ENCODE measurements at places on chromosomes 11 and 22. TPM values are rescaled to one million over a fixed set of nuclear protein-coding genes. Genes with fewer than 3 reads are reported as not detected.

Gene OR51B6
- not detected for total RNA-seq

- H3K27ac ChIP-seq: peak overlapping the region; percentile 74
- peak; percentile 33 for DNase-seq
- H3K4me3 ChIP-seq: peak overlapping the region; percentile 95
- no peaks in the 10 kb centered on the region for H3K27me3 ChIP-seq
Measured at GRCh38 chr11:118438314-118438931, 2.1 kb downstream of the KMT2A start.

GRCh38 chr11:112942966-112943643 is 18.1 kb upstream of the NCAM1 start:
- no peaks in the 10 kb centered on the region for H3K27me3 ChIP-seq
- no peak overlapping the region for H3K4me3 ChIP-seq
- DNase-seq: no peak
- no peaks in the 10 kb centered on the region for H3K4me1 ChIP-seq

Gene CDHR5
- total RNA-seq: not detected

DNA sequence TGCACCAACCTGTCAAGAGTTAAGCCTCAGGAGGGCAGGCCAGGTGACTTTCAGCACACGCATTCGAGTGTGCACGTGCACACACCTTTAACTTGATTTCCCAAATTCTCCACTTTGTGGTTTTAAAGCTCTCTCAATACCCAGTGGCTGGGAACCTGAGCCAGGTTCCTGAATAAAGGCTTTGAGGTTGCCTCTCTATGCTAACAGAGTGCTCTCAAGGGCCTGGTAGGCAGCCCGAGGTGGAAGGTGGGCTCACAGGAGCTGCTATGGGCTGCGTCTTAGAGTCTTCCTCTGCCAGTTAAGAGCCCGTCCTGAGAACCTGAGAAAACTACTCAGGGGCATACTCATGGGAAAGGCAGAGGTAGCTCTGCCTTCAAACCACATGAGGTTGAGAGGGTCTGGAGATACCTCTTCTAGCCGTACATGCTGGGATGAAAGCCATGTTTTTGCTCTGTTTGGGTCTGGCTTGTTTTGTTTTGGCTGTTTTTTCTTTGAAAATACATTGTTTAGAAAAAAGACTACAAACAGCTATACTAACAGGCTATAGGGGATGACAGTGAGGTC is 11.6 kb upstream of the SERPIND1 start:
- H3K4me1 ChIP-seq: no peaks in the 10 kb centered on the region
- DNase-seq: no peak
- H3K36me3 ChIP-seq: peaks cover 12% of the 10 kb centered on the region
- H3K4me3 ChIP-seq: no peak overlapping the region

DNA sequence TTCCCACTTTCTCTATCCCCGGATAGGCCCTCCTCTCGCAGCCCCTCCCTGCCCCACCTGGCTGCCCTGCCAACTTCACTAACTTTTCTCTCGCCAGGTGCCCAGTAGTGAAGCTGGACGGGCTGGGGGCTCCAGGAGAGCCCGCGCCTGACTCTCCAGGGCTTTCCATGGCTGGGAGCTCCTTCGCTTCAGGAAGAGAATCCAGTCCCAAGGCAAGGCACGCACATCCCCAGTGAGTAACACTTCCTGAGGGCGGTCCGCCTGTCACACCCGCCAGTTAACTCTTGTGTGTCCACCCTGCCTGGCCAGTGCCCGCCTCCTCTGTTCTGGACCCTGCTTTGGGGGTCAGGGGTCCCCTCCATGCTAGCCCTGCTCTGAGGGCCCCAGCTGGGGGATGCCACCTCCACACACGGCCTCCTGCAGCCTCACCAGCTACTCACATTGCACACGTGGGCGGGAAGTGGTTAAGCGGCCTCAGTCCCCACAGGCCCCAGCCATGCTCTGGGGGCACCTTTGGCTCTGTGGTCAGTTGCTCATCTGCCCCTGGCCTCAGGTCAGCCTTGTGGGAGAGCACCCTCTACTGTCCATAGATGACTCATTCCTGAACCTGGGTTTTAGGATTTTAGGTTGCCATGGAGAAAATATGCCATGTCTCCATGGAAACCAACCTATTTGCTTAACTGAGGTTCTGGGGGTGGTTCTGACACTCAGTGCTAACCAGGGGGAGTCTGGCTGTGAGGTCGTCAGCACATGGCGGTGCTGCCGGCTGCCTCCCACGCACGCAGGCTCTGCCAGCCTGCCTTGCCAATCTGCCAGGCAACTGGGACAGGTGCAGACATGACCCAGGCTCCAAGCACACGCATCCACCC is at the start of gene RIN1:
RIN1 (minus strand) TSS at position 201 of the 869 bp plus-strand sequence; CDS start at position 169, 32 bp downstream.
- H3K27ac ChIP-seq: peak within 1 kb of the TSS; percentile 62
- no peak for DNase-seq
- peaks cover 20% of the 10 kb centered on the region for H3K4me1 ChIP-seq
- H3K4me3 ChIP-seq: peak within 1 kb of the TSS; percentile 93
- H3K36me3 ChIP-seq: peaks cover under 1% of the 10 kb centered on the region

DNA sequence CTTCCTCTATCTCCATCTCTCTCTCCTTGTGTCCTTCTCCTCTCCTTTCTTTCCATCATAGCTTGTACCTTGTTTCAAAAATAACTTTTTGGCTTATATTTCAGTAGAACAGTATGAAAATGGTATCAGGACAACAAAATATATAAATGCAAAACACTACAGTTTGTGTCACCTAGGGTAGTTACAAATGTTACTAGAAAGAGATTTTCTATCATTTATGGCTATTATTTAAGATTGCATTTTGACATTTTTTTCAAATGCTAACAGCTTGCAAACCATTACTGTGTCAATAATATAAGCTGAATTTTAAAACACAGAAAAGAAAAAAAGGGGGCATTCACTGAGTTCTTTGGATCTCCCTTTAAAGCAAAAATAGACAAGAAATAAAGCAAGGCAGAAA is 392.3 kb upstream of the LRRC4C start:
- no peak overlapping the region for H3K4me3 ChIP-seq
- H3K27me3 ChIP-seq: peaks cover 8% of the 10 kb centered on the region
- H3K36me3 ChIP-seq: no peaks in the 10 kb centered on the region
- H3K27ac ChIP-seq: no peak overlapping the region
- H3K4me1 ChIP-seq: no peaks in the 10 kb centered on the region
- no peak for DNase-seq

DNA sequence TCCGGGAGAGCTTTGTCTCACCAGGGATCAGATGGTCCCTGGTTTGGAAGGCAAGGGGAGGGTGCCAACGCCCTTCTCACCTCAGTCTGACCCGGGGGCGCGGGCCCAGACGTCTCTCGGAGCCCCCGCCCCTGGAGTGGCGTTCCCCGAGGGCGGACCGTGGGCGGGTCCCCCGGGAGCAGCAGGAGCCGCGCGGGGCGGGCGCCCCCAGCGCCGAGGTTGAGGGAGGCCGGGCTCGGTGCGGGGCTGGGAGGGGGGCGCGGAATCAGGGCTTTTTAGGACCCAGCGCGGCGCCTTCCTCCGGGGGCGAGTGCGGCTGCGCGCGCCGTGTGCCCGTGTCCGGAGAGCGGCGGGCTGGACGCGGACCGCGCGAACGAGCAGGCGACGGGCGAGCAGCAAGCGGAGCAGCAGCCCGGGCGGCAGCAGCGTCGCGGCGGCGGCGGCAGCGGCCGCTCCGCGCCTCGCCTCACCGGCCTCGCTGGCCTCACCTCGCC is at the start of gene KCNC1:
KCNC1 (plus strand) TSS at position 364 of the 494 bp plus-strand sequence. CDS start 1,222 bp downstream, outside the sequence.
- H3K4me3 ChIP-seq: peak within 1 kb of the TSS; percentile 91
- H3K36me3 ChIP-seq: no peaks in the 10 kb centered on the region
- peaks cover 28% of the 10 kb centered on the region for H3K27me3 ChIP-seq

GRCh38 chr11:115760461-115761320 is 256.5 kb upstream of the CADM1 start:
- no peak overlapping the region for H3K27ac ChIP-seq
- peak overlapping the region; percentile 73 for H3K4me3 ChIP-seq
